ENCODE measurements at places on chromosomes 1 and 21.

DNA sequence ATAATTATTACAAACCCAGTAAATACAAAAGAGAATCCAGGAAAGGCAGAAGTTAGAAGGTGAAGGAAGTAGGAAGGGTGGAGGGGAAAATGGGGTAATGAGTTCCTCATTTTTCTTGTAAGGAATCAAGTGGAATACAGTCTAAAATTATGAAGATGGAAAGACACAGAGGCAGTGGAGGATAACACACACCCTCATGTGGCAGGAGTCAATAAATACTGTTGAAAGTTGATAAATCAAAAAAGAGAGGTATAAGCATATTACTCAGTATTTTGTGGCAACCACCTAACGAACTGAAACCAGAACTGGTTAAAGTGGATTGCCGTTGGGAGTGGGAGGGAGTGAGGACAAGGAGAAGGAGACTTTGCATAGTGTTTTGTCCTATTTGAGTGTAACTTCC is 78.6 kb upstream of the SLC44A3 start:
- DNase-seq, result no peak

DNA sequence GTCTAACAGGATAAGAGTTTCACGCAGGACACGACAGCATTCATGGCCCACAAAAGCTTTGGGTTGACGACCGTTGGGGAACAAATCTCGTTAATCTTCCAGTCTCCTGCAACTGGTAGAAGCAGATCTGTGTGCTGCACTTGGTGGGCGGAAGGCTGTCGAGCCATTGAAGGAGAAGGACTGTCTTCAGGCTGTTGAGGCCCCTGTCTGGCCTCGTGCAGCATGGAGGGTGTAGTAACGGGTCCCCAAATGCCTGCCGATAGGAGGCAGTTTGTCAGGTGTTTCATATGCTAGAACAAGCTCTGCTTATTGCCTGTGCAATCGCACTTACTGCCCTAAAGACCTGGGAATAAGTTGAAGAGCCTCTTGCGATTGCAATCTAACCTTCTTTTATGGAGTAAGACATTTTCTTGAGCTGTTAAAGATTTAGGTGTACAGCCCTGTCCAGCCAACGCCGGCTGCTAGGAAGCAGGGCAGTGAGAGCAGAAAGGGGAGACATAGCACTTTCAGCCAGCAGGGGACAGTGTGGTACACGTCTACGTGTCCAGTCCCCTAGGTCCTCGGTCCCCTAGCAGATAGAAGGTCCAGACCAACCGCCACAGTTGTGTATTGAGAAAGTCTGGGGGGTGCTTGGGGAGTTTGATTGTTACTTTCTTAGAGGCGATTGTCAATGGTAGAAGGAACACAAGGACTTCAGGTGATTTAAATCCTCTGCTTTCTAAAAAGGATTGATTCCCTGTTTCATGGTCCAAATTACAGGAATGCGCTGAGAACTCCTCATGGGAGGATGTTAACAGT is 102.3 kb upstream of the TMPRSS2 start:
- no peak for DNase-seq

GRCh38 chr1:8712413-8713231 is 104.8 kb downstream of the RERE start:
- DNase-seq, result no peak

DNA sequence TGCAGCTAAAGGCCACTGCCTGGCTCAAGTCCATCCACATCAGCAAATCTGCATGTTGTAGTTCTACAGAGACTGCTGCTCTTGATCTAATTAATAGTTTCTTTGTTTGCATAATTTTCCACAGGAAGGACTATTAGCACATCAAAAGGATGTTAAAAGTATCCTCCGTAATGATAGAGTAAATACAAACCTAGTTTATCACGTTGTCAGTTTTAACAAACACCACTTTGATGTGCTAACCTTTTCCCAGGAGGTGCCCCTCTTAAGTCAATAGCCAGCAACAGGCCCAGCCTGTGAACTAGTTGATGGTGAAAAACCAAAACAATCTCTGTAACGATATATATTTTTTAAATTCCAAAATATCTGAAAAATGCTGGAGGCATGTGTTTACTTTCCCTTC is 64.2 kb upstream of the SLC22A15 start:
- DNase-seq, result no peak

GRCh38 chr1:2201062-2201461 is 6.5 kb upstream of the FAAP20 start:
- no peak for DNase-seq

DNA sequence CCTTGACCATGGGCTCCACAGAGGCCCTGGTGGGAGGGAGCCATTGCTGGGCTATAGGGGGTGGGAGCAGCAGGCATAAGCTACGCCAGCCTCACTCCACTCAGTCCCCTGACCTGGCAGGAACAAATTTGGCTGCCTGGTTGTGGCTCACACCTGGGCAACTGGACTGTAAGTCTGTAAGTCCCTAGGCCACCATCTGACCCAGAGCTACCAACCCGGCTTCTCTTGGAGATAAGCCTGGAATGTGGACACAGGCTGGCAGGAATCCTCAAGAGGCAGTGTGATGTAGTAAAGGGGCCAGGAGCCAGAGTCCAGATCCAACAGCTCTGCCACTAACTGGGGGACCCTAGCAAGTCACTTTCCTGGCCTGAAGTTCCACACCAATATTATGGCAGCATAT is 11.4 kb downstream of the NCF2 start:
- DNase-seq, result no peak

DNA sequence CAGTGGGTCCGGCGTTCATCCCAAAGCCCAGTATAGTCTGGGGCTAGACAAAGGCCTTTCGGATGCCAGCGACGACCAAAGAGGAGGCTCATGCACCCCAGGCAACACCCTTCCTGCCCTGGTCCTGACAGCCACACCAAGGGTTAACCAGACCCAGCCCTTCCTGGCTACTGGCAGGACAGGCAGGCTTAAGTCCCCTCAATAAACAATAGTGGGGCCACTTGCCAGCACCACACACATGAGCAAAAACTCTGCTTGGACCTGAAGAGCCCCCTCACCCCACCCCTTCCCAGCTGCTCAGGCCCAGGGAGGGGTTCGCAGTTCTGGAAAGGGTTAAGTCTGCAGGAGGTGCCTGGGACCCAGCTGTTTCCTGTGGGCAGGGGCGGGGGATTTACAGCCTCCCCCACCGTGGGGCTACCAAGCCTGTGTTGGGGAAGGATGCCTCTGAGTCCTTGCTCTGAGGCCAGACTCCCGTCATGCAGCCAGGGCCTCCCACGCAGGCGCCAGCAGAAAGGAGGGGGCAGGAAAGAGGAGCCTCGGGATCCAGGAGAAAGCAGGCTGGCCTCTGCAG is 18.2 kb downstream of the PHLDA3 start:
- no peak for DNase-seq

DNA sequence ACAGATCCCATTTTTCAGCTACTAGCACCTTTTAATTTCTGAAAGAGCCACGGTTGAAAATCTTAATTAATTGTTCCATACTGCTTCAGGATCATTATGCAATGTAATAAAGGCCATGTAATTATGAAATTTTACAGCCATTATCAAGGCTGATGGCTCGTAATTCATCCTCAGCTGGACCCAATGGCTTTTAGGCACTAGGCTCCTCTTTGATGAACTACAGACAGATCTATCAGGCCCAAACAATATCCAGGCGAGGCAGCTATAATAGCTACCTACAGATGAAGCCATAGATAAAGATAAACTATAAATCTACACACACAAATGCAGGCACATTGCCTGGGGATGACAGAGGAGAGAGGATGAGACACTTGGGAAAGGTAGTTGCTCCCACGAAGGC is 110.5 kb upstream of the USH2A start:
- DNase-seq, result no peak

DNA sequence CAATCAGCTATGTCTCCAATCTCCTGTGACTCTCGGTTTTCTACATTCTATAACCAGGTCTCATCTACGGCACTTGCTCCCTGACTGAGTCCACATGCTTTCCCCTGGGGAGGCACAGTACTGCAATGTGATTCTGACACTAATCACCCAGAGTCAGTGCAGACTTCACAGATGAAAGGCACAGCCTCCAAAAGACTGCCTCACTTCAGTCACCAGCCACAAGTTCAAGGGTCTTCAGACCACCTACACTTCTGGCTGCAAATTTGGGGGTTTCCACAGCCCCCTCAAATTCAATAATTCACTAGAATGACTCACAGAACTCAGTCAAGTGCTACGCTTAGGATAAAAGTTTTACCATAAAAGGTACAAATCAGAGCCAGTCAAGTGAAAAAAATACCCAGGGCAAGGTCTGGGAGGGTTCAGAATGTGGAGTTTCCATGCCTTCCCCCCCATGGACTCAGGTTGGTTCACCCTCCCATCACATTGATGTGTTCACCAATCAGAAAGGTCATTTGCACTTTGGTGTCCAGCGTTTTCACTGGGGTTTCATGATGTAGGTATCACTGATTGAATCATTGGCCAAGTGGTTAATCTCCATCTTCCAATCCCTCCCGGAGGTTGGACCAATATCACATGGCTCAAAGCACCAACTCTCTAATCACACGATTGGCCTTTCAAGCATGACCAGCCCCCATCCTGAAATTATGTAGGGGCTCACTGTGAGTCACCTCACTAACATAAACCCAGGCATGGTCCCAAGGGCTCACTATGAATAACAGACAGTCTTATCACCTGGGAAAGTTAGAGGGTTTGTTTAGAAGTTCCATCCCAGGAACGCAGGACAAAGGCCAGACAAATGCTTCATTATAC is 182.9 kb upstream of the CAMK1G start:
- DNase-seq, result no peak

All from vagina (tissue), 2 donors.